Stimulated activated CD4-positive, alpha-beta T cell treated with anti-CD3 and anti-CD28 coated beads, Interleukin-15, amount 100 ng/mL, for 1 hour (primary cell): ENCODE measurements at places on chromosomes 12 and 14.

DNA sequence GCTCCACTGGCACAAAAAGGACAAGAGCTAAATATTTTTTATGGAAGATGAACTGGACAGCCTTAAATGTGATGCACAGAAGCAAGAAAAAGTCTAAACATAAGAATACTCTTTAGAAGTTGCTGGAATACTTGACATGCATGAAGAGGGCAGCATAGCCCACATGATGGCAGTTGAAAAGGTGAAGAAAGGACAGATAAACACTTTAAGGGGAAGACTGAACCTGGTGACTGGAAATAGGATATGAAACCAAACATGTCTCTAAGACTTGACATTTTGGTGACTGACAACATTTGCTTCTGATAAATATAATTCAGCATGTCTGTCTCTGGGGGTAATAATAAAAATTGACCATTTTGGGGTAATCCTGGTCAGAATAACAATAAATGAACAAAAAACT lies 273.1 kb downstream of the CCDC91 start:
- no peak for DNase-seq

DNA sequence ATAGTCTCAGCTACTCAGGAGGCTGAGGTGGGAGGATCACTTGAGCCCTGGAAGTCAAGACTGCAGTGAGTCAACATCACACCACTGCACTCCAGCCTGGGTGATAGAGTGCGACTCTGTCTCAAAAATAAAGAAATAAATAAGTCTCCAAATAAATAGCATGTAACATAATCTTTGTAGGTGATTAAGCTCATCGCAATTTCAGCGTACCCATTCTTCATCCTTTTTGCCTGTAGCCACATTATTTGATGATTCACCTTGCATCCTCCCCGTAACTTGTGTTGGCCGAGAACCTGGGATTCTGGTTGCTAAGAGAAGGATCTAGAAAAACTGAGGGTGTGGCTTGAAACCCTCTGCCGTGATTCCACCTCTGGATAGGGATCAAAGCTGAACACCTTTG lies 115.1 kb downstream of the GALC start:
- no peak for DNase-seq

DNA sequence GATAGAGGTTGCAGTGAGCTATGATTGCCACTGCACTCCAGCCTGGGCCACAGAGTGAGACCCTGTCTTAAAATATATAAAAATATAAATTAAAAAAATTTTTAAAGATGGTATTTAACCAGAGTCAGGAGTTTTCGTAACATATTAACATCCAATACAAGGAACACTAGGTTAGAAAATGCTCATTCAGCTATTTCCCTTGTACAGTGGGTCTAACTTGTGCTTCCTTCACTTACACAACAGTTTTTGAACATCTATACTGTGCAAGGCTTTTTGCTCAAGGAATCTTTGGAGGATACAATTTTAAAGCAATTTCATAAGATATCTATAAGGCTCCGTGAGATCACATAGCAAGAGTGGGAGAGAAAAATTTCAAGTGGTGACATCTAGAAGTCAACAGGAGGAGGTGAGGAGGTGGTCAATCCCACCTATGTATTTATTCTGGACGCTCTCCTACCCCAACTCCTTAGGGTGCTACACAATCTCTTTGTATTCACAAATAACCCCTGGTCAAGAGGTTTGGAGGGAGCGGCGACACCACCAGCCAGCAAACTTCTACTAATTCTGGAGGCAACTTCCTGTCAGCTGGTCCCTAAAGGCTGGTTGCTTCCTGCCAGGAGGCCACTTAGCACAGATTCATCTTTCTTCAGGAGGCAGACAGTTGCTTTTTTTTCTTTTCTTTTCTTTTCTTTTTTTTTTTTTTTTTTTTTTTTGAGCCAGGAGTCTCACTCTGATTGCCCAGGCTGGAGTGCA lies 22.2 kb downstream of the DUSP16 start:
- no peak for DNase-seq

- DNase-seq = peak; percentile 37
These were observed 3.2 kb downstream of the TEX52 start for GRCh38 chr12:2853626-2854025.

DNA sequence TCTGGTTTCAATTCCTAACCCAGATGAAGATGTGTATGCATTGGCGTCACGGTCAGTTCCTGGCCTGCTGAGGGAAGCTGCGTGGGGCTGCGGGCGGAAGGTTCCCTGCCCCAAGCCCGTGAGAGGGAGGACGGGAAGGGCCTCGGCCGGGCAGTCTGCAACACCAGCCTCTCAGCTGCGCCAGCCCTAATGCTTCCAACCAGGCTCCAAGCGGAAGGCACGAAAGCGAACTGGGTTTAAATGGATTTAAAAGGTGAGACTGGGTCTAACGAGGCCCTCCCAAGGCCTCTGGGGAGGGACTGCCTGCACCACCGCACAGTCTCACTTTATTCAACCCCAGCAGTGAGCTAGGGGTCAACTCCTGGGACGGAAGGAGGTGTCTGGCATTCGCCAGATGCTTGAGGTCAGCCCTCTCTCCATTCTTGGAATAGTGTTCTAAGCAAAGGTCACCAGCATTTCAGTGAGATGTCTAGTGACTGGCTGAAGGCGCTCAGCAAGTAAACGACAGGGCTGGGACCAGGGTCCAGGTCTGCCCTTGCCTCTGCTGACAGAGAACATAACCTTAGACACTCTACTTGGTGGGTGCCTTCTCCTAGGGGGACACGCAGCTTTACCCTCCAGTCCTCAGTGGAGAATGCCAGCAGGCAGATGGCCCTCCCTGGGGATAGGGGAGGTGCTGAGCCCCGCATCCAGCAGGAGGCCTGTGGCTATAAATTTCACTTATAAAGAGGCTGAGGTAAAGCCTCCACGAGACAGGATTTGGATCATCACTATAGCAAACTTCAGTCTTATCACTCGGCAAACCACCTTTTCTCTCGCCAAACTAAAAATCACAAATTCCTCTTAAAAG lies 92.2 kb downstream of the PIWIL1 start:
- DNase-seq = no peak

DNA sequence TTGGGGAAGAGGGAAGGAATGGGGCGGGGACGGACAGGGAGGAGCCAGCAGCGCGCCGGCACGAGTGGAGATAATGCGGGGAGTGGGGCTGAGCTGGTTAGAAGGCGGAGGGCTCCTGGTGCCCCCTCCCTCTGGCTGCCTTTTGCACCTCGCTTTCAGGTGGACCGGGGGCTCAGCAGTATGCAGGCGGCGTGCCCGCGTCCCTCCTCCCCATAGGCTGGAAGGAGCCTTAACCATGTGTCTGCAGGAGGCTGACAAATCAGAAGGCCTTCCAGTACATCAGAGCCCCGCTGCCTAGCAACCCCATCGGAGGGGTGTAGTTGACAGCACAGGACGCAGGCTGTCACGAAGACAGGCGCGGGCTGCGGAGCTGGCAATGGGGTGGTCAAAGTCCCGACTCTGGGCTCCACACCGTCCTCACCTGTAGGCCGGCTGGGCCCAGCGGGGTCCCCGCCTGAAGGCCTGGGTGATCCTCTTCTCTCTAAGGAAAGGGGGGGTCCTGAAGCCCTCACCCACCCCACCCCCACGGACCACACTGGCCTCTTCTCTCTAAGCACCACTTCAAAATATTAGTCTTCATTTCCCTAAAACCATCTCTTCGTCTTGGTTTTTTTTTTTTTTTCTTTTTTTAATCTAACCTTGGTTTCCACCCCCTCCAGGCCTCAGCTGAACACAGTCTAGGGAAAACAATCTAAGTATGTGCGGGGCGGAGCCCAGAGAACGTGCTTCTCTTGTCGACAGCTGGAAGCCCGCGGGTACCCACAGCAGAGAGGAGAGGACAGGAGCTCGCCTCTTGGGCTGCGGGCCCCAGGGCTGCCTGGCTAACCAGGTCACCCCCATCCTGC lies 44.5 kb downstream of the KDM2B start:
- DNase-seq = no peak

- DNase-seq = no peak
These were observed 71.4 kb downstream of the GNS start for GRCh38 chr12:64687816-64688215.

DNA sequence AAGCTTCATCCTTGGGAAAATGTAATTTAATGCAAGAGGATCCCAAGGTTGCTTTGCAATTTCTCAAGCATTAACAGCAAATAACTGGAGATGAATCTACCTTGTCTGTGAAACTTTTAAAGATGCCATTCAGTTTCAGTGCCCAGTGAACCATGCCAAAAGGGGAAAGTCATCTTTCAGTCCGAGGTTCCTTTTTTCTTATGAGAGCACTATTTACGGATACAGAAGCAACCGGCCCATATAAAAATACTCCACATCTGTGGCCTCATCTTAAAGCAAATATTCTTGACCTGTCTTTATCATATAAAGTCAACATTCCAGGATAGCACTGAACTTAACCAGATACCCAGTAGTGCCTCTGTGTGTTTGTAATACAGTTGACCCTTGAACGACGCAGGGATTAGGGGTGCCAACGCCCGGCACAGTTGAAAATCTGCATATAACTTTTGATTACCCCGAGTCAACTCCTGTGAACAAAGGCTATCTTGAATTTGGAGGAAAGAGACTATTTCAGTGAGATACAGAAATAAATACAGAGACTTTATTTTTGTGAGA lies 209.4 kb downstream of the PCNX1 start:
- DNase-seq = no peak

DNA sequence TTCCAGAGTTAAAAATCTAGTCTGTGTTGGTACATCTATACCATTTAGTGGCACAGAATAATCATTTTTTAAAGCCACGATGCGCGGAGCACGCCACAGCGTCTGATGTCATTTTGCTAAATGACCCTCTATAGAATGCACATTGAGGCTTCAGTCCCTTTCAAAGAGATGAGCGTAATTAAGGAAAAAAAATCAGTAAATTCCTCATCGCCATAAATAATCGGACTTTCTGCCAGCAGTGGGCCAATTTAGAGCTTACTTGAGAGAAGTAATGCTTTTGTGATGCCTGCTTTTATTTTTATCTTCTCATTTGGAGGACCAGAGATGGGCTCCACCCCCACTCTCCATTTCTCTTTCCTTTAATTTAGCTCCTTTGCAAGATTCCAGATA lies 4.0 kb downstream of the ASCL1 start:
- DNase-seq = no peak

DNA sequence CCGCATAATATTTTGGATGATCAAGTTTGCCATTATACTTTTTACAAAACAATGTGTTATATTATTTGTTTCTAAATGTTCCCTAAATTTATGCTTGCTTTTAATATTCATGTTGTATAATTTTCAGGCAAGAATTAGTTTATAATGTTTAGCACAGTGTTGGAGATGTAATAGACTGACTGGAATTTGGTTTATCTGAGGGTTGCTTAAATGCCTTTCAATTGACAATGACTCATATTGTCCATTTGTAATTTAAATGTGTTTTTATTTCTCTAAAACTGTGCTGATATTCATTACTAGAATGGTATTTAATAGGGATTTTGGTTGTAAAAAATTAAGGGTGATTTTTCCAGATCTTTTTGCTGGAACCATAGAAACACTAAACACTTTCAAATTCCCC lies 788.4 kb downstream of the SLC6A15 start:
- DNase-seq = no peak

- no peak for DNase-seq
These were observed 144.5 kb upstream of the DCN start for GRCh38 chr12:91327131-91327530.

DNA sequence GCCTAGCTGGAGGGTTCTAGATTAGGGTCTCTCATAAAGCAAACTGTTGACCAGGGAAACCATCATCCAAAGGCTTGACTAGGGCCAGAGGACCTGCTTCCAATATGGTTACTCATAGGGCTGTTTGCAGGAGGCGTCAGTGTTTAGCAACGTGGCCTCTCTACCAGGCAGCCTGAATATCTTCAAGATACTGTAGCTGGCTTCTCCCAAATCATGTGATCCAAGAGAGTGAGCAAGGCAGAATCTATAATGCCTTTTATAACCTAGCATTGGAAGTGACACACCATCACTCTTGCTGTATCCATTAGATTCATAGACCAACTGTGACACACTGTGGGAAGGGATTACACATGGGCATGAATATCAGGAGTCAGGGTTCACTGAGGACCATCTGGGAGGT lies 17.3 kb downstream of the TPH2 start:
- no peak for DNase-seq

- no peak for DNase-seq
These were observed 31.4 kb downstream of the SSPN start for GRCh38 chr12:26226629-26227360.

GRCh38 chr12:74890237-74890599 lies 319.4 kb downstream of the KCNC2 start:
- no peak for DNase-seq

- no peak for DNase-seq
These were observed 230.4 kb downstream of the TRHDE start for GRCh38 chr12:72502546-72502945.
